ENCODE measurements at places on chromosomes 4 and X.

DNA sequence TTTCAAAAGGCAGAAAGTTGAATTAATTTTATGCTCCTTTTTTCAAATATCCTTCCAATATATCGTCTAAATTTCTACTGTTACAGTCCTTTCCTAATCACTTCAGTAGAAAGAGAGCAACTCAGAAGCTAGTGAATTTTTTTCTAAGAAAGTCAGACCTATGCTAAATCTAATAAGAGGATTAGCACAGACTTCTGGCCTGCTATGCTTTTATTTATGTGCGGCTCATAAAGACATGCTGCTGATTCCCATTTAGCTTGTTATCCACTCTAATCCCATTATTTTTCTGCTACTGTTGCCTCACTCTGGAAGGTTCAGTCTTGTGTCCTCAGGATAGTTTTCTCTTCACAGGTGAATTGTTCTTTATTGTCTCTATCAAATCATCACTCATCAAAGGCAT lies 473.5 kb upstream of the FAM241A start:
- DNase-seq = no peak

DNA sequence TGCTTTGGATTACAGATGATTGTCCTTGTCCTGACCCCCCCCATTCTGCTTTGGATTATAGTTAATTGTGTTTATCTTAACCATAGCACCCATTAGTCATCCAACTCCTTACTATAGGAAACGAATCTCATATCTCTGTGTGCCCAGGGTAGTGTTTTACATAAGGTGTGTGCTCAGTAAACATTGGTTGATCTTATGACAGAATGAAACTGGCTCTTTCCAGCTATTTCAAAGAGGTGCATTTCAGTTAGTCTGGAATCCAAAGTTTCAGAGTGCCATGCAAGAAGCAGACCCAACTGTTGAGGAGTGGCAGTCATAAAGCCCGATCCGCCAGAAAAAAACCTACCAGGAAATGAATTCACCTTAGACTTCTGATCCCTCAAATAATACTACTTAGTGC lies 14.7 kb downstream of the TRIM2 start:
- no peak for DNase-seq

- no peak for DNase-seq
Observed at GRCh38 chr4:80586716-80587115, 251.2 kb downstream of the CFAP299 start.

GRCh38 chrX:73822775-73823174 lies 259.8 kb downstream of the CHIC1 start:
- DNase-seq = no peak

DNA sequence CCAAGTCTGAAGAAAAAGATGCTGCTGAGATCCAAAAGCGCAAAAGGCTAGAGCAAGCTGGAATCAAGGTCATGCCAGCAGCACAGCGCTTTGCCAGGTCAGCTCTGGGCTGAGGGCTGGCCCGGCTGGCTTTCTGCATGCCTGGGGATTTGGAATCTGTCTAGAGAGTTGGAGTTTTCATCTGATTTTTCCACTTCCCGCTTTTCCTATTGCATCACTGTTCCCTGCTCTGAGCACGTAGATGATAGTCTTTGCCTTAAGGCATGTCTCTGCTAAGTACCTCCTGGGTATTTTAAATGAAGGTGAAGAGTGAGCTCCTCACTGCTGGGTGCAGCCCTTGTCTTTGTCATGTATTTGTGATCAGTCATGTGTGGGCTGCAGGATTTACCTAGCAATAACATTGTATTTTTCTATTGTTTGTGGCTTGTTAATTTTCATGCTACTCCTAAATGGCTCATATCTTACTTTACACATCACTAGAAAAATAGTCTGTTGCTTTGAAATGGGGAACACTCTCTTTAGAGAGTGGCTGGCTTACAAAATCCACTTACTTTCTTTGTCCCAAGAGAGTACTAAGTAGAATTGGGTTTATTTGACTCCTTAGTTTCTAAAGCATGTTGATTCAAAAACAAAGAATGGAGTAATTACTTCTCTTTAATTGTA lies 82.8 kb downstream of the LIMCH1 start:
- no peak for DNase-seq

GRCh38 chr4:12545812-12546211 lies 938.3 kb downstream of the RAB28 start:
- DNase-seq = no peak

Data from common myeloid progenitor, CD34-positive (primary cell).